Thoracic aorta endothelial cell (primary cell): ENCODE measurements at places on chromosomes 2 and 18. TPM values are rescaled to one million over a fixed set of nuclear protein-coding genes. Genes with fewer than 3 reads are reported as not detected.

Gene SCG2
- total RNA-seq: not detected in 2 replicates

Gene TDRD15
- under 0.01 TPM in 1 of 2 replicates, not detected in the other for total RNA-seq

Gene FTCDNL1
- 1.2 and 1.7 TPM in 2 replicates for total RNA-seq

Gene SCN1A
- not detected in 2 replicates for total RNA-seq

Gene SNED1
- total RNA-seq: 23.1 and 26.3 TPM in 2 replicates

Gene CLEC4F
- not detected in 2 replicates for total RNA-seq

Gene MERTK
- total RNA-seq: 33.3 and 34.6 TPM in 2 replicates

Gene MEP1B
- 0.13 TPM in 1 of 2 replicates, not detected in the other for total RNA-seq

Gene IMPACT
- total RNA-seq: 30.2 and 33.5 TPM in 2 replicates

Gene FAM161A
- 4.1 and 4.8 TPM in 2 replicates for total RNA-seq

Gene AKAIN1
- not detected in 2 replicates for total RNA-seq

Gene HOXD12
- total RNA-seq: not detected in 2 replicates

Gene KIAA2012
- not detected in 2 replicates for total RNA-seq

Gene MYOM1
- total RNA-seq: under 0.01 and 0.22 TPM in 2 replicates

Gene FRZB
- not detected in 2 replicates for total RNA-seq

Gene MAPK4
- total RNA-seq: not detected in 2 replicates

Gene RGPD3
- total RNA-seq: 0.53 and 0.79 TPM in 2 replicates
